NCI-H1092 treated with DMSO at 0.1 percent for 48 hours (cell line): ENCODE measurements at places on chromosomes 12 and 14.
A peak's percentile ranks its signal among the peaks of the same experiment; 100 is the strongest.

DNA sequence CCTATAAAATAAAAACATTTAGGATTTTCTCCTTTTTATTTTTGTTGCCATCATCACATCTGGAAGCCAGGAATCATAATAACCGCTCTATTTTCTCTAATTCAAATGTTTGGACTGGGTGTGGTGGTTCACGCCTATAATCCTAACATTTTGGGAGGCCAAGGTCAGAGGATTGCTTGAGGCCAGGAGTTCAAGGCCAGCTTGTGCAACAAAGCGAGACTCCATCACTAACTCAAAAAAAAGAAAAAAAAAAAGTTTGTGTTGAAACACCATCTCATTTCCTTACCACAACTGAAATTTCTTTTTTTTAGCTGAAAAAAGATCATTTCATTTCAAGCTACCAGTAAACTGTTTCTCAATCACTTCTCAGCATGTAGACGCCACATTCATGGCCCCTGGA lies 8.8 kb upstream of the BAZ1A start:
- DNase-seq, result no peak

DNA sequence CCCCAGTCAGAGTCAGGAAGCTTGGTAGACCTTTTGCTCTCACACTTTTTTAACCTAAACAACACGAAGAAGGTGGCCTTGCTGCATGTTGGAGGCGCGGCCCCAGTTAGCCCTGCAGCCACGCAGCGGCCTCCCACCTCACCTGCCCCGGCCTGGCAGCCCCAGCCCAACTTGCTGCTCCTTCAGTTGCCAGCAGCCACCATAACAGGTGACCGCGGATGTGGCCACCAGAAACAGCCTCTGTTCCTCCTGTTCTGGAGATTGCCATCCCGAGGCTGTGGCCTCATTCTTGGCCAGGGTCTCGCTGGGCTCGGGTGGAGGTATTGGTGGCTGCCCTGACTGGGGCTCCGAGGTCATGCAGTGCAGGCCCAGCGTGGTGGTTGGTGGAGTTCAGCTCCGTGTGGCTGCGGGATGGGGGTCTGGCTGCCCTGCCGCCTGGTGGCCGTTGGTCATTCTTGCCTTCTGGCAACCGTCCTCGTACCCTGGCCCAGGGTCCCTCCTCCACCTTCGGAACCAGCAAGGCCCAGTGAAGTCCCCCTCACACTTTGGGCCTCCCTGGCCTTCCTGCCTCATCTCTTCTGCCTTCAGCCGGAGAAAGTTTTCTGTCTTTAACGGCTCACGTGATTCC lies 20.7 kb upstream of the TEX22 start:
- DNase-seq, result no peak

DNA sequence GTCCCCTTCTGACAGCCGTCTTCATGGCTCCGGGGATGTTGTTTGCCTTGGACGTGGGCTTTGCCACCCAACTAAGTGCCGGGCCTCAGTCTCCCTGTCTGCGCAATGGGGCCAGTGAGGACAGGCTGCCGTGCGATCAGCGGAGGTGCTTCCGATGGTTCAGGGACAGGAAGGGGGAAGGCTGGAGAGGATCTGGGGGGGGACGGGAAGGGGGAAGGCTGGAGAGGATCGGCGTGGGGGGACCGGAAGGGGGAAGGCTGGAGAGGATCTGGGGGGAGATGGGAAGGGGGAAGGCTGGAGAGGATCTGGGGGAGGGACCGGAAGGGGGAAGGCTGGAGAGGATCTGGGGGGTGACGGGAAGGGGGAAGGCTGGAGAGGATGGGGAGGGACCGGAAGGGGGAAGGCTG lies 3.4 kb downstream of the MMP17 start:
- peak; percentile 7 for DNase-seq

DNA sequence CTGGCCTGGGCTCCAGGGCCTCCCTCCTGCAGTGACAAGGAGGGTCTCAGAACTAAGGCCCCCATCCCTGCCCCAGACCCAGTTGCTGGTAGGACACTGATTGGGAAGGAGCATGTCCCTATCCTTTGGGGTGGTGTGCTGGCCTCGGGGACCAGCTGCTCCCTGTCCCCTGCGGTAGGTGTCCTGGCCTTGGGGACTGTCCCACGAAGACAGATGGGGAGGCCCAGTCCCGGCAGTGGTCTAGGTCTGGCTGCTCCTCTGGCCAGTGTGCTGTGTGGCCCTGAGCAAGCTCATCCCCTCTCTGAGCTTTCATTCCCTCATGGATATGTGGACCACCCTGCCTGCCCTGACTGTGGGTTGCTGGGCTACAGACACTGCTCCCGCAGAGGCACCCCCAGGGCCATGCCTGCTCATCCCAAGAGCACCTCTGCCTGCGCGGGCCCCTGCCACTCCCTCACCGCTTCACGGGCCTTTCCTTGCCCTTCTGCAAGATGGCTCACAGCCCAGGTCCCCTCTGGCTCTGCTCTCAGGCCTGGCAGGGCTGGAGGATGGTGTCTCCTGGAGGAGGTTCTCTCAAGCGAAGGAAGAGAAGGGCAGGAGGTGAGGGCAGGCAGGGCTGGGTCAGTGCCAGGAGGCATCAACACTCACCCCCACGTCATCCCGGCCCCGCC lies 12.5 kb downstream of the AHNAK2 start:
- DNase-seq, result no peak

DNA sequence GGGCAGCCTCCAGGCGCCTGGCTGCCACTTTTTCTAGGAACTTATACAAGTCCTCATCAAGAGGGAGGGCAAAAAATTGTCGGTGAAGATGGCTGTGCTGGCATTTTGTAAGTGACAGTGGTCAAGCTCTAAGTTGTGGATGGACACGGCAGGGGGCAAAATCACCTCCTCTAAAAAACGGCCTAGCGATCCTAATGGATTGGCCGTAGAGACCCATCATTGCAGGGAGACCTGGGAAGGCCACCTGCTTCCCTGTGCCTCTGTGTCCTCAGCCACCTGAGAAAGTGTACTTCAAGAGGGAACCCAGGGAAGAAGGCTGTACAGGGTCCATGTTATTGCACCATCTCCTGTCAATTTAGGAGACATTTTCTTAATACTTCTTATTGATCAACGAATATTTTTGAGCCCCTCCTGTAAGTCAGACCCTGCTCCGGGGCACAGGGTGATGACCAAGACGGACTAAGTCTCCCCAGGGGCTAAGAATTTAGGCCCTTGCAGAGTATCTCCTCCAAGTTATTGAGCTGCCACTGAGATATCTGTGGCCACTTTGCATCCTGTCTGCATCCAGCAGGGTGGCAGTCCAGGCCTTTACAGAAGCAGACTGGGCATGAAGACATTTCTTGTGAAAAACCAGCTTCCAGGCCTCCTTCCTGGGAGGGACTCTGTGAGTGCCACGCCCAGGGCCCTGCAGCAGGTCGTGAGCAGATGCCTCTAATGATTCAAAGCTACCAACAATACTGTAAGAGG lies 40.5 kb downstream of the PSMA6 start:
- DNase-seq, result no peak

GRCh38 chr12:56775638-56776037 lies 12.5 kb downstream of the HSD17B6 start:
- DNase-seq, result no peak

DNA sequence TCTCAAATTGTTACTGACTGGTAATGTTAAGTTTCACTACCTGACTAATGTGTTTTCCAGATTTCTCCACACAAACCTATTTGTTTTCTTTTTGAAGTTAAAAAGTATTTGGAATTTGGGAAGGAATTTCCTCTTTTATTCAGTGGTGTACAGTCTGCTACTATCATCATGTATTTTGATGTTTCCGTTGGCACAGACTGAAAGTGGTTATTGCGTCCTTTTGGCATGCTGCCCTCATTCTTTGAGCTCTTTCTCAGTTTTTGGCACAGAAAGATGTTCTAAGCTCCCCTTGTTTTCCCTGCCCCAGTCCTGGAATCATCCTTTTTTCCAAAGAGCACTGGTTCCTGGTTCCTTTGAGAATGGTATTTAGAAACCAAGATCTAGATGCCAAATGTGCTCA lies 31.4 kb upstream of the RTRAF start:
- no peak for DNase-seq

DNA sequence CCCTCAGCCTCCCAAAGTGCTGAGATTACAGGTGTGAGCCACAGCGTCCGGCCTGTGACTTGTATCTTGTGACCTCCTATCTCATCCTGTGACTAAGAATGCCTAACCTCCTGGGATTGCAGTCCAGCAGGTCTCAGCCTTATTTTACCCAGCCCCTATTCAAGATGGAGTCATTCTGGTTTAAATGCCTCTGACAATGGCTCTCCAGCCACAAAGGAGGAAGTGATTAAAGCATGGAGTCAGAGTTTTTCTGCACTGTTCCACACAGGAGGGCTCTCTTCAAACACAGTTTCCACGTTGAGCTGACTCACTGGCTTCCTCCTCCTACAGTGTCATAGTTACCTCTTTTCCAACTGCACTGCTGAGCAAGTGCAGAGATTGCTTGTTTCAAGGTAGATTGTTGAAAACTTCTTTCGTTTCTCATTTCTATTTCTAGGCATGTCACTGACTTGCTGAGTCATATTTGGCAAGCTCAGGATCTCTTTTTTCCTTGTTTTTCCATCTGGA lies 383.8 kb downstream of the PCNX1 start:
- no peak for DNase-seq

- no peak for DNase-seq
These were observed 8.1 kb upstream of the RABGGTA start for GRCh38 chr14:24279301-24280186.

GRCh38 chr14:82528016-82528415 lies 994.4 kb upstream of the SEL1L start:
- DNase-seq, result peak; percentile 54

GRCh38 chr14:74956027-74956279 lies 556 bp upstream of the PGF start:
- no peak for DNase-seq

GRCh38 chr12:108635201-108635996 lies 1.7 kb upstream of the SELPLG start:
- no peak for DNase-seq

DNA sequence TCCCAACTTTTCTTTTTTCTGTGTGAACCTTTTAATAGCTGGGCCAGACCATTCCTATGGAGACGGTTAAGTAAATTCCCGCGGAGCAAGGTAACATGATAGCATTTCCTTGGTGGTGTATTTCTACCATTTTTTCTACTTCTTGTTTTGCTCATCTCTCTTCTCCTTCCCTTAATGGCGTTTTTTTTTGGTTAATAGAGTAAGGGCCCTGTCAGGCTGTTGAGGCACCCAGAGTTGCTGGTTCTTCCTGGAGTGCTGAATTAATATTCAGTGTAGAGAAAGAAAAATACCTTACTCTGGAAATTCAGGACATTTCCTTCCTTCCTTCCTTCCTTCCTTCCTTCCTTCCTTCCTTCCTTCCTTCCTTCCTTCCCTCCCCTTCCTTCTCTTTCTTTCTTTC lies 137.6 kb downstream of the KTN1 start:
- DNase-seq, result no peak

- peak; percentile 87 for DNase-seq
These were observed 14.8 kb upstream of the CALM1 start for GRCh38 chr14:90381999-90382451.

DNA sequence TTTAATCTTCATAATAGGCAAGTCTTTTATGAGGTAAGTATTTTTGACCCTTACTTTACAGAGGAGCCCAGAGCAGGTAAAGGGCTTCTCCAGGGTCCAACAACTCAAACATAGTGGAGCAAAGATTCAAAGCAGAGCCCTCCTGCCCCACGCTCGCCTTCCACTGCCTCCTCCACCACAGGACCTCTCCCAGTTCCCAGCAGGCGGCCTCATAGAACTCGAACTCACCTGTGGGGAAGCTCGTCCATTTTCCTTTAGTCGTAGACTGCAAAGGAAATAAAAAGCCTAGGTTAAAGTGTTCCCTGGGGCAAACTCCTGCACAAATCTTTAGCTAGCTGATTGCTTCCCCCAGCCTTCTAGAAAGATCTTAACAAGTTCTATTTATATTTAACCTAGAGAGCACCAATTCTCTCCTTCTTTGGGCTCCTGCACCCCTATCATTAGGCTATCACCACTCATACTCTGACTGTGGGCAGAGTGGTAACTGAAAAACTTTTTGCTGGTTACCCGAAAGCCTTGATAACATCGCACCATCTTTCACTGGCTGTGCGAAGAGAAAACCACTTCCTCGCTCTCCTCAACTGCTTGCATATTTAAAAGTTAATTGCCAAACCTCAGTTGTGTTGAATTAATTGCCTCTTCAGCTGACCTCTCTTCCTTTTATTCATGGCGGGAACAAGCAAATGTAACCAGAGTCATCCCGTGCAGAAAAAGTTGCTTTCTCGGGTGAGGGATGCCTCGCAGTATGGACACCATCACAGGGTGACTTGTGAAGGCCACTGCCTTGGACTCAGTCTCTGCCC lies 299.6 kb downstream of the DPF3 start:
- no peak for DNase-seq

GRCh38 chr14:89221109-89221810 lies 195.8 kb downstream of the FOXN3 start:
- peak; percentile 67 for DNase-seq

- DNase-seq, result no peak
These were observed 247.6 kb downstream of the TMEM121 start for GRCh38 chr14:105774001-105774400.

DNA sequence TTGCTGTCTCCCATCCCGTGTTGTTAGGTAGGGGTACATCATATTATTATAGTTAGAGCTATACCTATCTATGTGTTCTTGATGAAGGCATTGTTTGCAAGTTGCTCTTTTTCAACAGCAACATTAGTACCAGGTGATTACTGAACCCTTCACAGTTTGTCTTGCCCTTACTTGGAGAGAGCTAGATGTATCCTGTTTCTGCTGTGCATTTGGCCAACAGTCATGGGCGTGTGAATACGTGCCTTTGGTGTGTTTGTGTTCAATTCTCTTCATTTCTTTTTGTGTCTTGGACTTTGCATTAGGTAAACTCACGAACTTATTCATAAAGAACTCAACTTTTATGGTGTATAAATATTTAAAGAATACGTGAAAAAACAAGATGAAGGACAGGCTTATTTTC lies 14.3 kb downstream of the ARF6 start:
- DNase-seq, result no peak

- DNase-seq, result no peak
These were observed 244.2 kb downstream of the GPHN start for GRCh38 chr14:66752109-66752508.

DNA sequence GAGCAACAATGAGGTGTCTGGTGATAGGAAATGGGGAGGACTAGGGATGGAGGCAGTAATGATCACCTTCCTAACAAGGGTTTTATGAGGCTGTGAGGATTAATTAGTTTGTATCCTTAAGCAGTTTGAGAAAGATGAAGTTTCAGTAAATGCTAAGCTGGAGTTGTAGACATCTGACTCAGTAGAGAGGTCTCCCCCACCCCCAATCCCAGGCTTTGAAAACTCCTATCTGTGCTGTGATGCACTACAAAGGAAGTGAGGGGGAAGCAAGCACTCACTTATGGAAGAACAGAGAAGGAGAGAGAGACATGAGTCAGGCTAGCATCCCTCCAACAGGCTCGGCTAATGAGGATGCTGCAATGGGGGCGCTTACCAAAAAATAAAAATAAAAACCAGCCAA lies 5.5 kb upstream of the BCL11B start:
- no peak for DNase-seq
